Cardiac septum (tissue), 1 donor: ENCODE measurements at places on chromosomes 4 and X. TPM values are rescaled to one million over a fixed set of nuclear protein-coding genes. Genes with fewer than 3 reads are reported as not detected.

Gene HNRNPD
- 110 TPM for total RNA-seq

GRCh38 chr4:20279381-20279780 is 27.7 kb downstream of the SLIT2 start:
- DNase-seq: no peak

Gene PIN4
- total RNA-seq: 8.5 TPM

DNA sequence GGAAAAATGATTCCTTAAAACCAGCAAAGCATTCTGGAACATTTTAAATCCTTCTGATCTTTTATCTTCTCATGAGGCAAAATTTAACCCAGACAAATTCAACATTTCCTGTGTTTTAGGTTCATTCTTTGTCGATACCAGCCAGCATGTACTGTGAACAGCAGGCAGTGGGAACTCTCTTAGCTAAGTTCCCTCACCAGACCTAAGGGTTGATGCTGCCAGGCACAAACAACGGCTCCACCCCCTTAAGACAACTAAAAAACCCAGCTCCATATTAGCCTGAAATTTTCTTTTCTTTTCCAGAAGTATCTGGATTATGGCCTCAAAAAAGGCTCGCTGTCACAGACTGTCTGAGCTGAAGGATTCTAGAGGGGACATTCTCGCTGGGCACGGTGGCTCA is 2.4 kb upstream of the RBM47 start:
- no peak for DNase-seq

DNA sequence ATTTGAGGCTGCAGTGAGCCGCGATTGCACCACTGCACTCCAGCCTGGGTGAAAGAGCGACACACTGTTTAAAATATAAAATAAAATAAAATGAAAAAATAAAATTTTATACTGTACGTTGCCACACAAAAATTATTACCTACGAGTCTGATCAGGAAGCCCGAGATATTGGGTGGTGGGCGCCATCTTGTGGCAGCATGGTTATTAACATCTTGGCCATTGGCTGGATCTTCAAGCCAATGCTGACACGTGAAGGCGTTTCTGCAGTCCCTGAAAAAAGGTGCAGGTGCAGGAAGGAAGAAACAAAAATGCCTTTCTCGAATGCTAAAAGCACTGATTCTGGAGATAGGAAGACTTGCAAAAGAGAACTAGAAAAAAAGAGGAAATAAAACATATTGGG is 4.9 kb upstream of the TLR8 start:
- no peak for DNase-seq

DNA sequence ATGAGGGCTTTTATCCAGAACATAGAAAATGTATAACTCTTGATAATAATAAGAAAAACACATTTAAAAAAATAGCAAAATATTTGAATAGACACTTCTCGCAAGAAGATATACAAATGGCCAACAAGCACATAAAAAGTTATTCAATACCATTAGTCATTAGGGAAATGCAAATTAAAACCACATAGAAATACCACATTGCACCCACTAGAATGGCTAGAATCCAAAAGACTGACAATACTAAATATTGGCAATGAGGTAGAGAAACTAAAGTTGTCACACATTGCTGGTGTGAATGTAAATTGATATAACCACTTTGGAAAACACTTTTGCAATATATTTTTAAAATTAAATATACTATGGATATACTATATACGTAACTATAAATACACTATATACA is 754.3 kb upstream of the MAGEB2 start:
- no peak for DNase-seq

Gene NLGN3
- total RNA-seq: 0.67 TPM

Gene SMIM31
- total RNA-seq: not detected

DNA sequence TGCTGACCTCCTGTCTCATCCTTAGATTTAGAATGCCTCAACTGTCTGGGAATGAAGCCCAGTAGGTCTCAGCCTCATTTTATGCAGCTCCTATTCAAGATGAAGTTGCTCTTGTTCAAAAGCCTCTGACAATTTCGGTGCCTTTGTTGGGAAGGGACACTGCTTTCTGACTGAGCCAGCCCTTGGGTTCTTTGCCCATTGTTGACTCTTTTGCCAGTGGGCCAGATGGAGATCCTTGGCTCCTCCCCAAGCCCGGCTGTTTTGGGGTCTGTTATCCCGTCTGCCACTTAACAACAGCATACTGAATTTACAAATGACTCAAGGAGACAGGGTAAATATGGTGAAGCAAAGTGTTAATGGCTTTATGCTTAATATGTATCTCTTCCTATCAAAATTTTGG is 58.3 kb upstream of the PRKX start:
- no peak for DNase-seq

Gene ANXA3
- 12.3 TPM for total RNA-seq

DNA sequence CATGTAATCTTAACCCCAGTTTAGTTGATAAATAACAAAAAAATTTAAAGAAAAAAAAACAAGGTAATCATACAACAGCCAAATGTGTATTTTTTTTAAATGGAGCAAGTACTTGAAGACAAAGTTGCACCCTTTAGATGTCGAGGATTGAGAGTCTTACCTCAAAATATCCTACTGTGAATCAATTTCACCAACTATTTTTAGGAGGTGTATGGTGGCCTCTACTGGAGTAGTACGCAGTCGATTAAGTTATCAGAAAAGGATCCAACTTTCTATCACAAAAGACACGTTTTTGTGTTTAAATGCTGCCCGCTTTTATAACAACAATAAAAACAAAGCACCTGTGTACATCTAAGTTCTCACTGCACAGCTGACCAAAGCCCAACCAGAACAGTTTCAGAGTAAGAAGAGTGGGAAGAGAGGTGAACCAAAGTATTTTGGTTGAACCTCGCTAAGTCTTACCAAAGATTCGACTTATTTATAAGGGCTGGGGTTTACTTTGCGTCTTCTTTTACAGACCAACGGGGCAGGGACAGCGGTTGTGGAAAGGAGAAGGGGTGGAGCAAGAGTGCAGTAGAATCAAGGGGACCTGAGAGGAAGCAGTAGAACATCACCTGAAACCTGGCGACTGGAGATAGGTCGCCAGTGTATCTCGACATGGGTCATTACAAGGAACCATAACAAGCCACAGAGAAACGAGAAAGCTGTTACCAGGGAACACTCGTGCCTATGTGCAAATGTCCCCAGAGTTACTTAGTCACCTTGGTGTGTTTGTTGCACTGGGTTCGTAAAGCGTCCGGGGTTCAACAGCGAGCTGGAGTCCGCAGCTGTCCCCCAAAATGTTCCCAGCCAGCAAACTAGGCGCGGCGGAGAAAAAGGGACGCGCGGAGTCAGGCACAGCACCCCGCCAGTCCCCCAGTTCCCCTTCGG is 1.1 kb downstream of the RPS6KA6 start:
- DNase-seq: no peak

Gene PLXNB3
- total RNA-seq: 7.6 TPM
